ENCODE measurements at places on chromosomes 13 and 19.

DNA sequence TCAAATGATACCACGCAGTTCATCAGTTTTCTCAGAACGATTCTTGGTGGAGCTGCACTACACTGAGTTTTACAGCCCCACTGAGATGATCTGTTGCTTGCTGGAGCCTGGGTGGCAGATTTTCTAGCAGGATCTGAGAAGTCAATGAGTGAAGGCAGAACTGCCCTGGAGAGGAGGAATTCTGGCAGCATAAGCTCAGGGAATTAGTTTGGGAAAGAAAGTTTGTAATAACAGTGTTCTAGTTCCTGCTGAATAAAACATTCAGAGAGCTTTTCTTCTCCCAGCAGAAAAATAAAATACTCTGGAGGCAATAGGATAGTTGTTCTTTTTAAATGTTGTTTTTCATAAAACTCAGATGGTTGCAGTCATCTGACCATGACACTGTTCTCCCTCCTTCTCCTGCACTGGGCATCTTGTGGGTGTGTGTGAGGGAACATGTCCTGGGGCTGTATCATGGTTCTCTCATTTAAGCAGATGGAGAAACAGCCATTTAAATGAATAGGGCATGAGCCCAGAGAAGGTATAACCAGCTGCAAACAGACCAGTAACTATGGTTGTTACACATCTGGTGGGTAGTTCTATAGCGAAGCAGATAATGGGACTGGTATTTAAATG is 29.6 kb downstream of the OLFM4 start:
- DNase-seq: no peak

DNA sequence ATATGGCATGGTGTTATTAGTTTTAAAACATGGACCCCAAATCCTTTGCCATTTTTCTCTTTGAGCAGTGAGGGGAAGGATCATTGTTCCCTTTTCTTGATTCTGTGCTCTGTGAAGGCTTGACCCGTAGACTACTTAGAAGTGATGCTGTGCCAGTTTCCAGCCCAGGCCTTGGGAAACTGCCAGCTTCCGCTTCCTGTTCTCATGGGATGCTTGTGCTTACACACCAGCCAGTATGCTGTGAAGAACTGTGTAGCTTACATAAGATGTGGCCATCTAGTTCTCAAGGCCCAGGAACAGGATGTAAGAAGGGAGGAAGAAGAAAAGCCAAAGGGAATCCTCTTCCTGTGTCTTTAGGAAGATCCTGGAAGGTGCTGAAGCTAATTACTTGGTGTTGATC is 180.9 kb downstream of the PCCA start:
- DNase-seq: no peak

DNA sequence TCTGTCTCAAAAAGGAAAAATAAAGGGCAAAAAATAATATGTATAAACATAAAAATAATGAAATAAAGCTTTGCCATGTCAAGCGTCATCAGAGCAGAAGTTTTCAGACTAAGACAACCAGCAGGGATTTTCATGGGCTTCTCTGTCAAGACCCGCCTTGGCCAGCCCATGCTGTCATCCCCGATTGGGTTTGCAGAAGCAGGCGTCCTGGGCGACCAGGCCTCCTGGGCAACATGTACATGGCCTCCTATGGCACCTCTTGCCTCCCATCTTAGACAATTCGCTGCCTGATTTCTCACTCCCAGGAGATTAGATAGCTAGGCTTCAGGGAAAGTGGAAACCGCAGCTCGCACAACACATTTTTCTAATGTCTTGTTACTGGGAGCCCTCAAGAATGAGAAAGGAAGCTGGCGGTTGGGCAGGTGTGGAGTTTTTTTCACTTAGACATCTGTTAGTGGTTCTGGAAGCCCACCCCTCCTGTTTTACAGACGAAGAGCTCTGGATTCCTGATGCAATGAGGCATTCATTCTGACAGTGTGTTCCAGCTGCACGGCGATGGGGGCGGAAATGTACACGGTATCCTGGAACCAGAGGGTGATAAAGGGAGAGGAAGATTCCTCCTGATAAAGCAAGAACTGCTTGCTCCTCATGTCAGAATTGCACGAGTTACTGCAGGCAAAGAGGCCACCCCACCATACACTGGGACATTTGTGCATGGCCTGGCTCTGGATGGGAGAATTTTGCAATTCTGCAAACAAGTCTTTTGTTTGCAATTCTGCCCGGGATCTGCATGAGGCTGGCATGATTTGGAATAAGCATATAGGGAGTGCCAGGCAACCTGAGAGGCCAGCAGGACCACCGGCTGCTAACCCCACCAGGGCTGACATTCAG is 47.4 kb upstream of the KATNAL1 start:
- DNase-seq: no peak

- no peak for DNase-seq
These were observed 1.5 kb upstream of the IGSF23 start for GRCh38 chr19:44611812-44612295.

- no peak for DNase-seq
These were observed 14.0 kb downstream of the ZNF114 start for GRCh38 chr19:48283908-48284307.

Measured in memory B cell (primary cell).